HEK293T (cell line): ENCODE measurements at places on chromosomes 7 and 10.

GRCh38 chr10:123086281-123086680, 49.5 kb upstream of the HMX3 start:
- no peak for DNase-seq

DNA sequence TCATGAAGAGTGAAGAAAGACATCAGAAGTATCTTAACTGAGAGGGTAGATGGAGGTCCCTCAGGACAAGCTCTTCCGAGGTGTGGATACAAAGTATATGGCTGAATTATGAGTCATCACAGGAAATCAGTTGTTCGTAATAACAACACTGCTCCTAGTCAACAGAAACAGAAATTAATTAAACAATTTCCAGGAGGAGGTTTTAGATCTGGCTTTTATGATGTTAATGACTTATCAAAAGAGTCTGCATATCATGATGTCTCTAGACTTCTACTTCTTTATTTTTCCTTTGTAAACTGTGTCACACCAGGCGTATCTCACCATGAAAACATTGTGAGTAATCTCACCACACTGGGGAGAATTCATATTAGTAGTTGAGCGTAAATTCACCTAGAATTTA, 31.2 kb downstream of the OSBPL3 start:
- no peak for DNase-seq

- peak; percentile 57 for DNase-seq
Measured at GRCh38 chr7:157009778-157010587, 480 bp downstream of the MNX1 start.

GRCh38 chr10:67550046-67550445, 145.9 kb downstream of the CTNNA3 start:
- DNase-seq, result no peak

GRCh38 chr7:33497051-33497450, 367.7 kb downstream of the BBS9 start:
- DNase-seq, result no peak

- DNase-seq, result no peak
Measured at GRCh38 chr7:148524479-148525224, 65.9 kb upstream of the C7orf33 start.

GRCh38 chr7:131011432-131011742, 277.4 kb upstream of the KLF14 start:
- DNase-seq, result no peak

- DNase-seq, result no peak
Measured at GRCh38 chr10:126108693-126109092, 212.3 kb downstream of the FANK1 start.

GRCh38 chr7:71896535-71896934, 515.6 kb downstream of the CALN1 start:
- no peak for DNase-seq

DNA sequence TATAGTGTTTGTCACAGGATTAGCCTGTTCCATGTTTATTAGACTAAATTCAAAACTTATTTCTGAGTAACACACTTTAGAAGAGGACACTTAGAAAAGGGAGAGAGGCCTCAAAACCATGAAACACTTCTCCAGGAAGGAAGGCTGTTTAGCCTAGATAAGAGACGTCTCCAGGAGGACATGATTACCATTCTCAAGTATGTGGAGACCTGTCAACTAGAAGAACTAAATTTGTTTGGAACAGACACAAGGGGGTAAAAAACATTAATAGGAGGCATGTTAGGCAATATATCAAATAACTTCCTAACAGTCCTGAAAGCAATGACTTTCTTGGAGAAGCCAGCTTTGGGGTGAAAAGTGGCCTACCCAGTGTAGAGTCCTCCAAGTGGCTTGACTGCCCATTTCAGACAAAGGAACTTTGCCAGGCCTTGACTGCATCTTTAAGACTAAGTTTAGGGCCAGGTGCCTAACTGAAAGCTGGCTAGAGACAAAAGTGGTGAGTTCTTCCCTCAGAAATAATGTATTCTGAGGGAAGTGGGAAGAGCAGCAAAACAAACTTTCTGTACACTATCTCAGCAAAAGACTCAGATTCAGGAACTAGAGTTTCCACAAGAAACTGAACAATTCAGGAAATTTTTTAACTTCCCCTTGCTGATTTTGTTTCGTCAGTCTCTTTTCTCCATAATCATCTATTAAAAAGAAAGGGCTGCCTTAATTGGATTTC, 11.8 kb downstream of the NCOA4 start:
- DNase-seq, result no peak

- DNase-seq, result no peak
Measured at GRCh38 chr10:16611037-16611436, 89.4 kb upstream of the C1QL3 start.

GRCh38 chr10:96660297-96660696, 60.0 kb downstream of the PIK3AP1 start:
- no peak for DNase-seq
